ENCODE measurements at places on chromosomes 3 and 15.

GRCh38 chr15:90126596-90127435 lies 24.5 kb upstream of the IDH2 start:
- DNase-seq = no peak

DNA sequence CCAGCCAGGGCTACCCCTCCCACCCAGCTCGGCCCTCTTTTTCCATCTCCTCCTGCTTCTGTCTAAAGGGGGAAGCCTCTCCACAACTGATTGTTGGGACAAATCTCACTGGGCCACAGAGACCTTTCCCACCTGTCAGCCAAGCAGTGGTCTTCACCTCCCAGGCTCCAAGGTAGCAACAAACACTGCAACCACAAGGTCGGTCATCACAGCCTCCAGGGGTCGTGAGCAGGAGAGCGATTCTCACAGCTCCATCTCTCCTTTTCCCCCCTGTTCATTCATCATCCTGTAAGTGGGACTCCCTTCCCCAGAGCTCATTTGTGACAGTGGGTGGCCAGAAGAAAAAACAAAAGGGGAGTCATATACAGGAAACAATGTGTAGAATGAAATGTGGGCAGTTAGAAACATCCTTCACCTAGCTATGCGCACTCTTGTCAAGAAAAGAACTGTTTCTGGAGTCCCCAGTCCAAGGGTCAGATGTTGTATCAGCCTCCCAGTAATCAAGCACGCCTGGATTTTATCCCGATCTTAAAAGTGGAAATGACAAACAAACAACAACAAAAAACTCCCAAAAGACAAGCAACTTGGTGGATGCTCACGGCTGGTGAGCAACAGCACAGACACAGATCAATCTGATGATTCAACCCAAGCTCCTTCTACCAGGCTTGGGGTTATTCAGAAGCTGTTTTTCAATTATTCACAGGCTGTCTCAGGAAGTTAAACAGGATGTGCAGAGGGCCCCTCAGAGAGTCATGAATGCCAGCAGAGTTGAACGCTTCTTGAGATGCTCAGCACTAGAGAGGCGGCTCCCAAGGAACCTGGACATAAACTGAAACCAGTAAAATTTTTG lies 22.4 kb downstream of the LYZL4 start:
- DNase-seq = peak; percentile 49

GRCh38 chr3:53846134-53846850 lies at the start of the genes CHDH and IL17RB:
TSS of gene CHDH (minus strand) at chr3:53846419. CDS start at chr3:53824008, 22,411 bp downstream.
TSS of gene IL17RB (plus strand) at chr3:53846568. CDS start at chr3:53846589, 21 bp downstream.
- peak; percentile 23 for DNase-seq

- no peak for DNase-seq
These were observed 20.2 kb upstream of the DAPK2 start for GRCh38 chr15:64066451-64066850.

DNA sequence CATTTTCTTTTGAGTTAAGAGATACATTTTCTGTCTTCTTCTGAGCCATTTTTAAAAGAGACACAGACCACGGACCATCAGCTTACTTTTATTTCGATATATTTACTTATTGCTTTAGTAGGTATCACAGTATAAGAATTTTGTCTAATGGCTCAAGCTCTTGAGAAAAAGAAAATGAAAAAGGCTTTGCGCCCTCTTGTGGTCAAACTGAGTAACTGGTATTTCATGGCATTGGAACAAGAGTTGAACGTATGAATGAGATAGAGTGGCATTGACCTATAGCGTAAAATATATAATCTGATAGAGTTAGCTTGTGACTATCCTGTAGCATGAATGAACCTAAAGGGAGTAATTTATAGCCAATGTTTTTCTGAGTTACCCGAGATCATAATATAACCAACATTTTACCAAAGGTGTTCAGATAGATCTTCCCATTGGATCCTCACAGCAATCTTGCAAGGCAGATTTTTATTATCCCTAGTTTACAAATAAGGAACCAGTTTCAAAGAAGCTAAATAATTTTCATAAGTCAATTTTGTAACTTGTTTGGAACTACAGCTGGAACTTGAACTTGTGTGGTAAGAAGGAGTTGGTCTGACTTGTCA lies 154.6 kb downstream of the POLR2M start:
- peak; percentile 52 for DNase-seq

GRCh38 chr3:173398111-173398479 lies 551 bp downstream of the NLGN1 start:
- no peak for DNase-seq

GRCh38 chr3:71547249-71548198 lies 36.0 kb downstream of the FOXP1 start:
- DNase-seq = no peak

DNA sequence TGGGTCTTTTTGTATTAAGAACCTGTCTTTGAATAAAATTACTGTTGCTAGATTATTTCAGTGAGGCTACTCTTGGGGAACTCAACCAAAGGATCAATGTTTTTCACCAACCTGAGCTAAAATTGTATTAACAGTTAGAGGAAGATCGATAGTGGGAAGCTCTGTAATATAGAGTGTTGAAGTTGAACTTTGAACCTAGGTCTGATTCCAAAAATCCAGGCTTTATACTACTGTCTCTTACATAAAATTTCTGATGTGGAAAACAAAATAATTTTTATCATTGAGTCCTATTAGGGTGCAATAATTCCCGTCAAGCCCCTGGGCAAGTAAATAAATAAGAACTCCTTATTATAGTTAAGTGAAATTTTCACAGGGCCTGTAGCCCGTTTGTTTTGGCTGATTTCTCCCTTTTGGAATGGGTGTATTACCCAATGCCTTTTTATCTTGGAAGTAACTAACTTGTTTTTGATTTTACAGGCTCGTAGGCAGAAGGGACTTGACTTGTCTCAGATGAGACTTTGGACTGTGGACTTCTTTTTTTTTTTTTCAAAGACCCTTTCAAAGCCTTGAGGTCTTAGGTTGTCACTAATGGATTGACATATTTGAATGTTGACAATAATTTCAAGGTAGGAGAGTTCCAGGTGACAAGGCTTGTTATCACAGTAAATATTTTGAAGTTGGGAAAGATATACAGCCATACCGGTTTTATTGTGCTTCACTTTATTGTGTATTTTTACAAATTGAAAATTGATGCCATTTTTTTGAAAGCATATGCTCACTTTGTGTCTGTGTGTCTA lies 276.1 kb downstream of the NFKBIZ start:
- no peak for DNase-seq

GRCh38 chr3:98242155-98242554 lies 21.9 kb upstream of the OR5H6 start:
- no peak for DNase-seq

DNA sequence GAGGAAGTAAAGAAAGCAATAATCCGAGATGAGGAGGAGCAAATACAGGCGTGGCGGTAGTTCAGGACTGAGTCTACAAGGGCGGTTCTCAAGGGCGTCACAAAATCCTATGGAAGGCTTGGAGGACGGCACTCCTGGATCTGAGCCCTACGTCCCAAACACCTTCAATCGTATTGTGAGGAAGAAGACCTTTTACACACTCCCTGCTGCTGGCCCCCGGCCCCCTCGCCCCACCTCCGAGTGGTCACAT lies 747 bp downstream of the PLD1 start:
- no peak for DNase-seq

GRCh38 chr3:56806407-56806806 lies 4.7 kb upstream of the ARHGEF3 start:
- no peak for DNase-seq
